ENCODE measurements at places on chromosomes 13 and 19. TPM values are rescaled to one million over a fixed set of nuclear protein-coding genes. Genes with fewer than 3 reads are reported as not detected.

DNA sequence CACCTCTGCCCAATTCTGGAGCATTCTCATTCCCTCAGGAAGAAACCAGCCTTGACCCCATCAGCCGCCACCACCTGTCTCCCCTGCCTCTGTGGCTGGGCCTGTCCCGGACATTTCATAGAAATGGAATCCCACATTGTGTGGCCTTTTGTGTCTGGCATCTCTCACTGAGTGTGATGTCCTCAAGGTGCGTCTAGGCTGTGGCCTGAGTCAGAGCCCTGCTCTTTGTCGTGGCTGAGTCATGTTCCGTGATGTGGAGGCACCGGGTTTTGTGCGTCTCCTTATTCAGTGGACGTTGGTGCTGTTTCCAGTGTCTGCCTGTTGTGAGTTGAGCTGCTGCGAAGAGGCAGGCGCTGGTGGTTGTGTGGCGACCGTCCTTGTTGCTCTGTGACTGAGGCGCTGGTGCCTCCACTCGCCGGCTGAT is 3.5 kb downstream of the FZR1 start:
- H3K27ac ChIP-seq = no peak overlapping the region

- no peak overlapping the region for H3K4me3 ChIP-seq
- DNase-seq = no peak
- H3K4me1 ChIP-seq = peaks cover 12% of the 10 kb centered on the region
These were observed 32.6 kb downstream of the UBL3 start for GRCh38 chr13:29817604-29818378.

- DNase-seq = no peak
- no peaks in the 10 kb centered on the region for H3K36me3 ChIP-seq
- H3K4me3 ChIP-seq = no peak overlapping the region
- H3K27me3 ChIP-seq = peaks cover 60% of the 10 kb centered on the region
These were observed 706 bp downstream of the TNFRSF19 start for GRCh38 chr13:23570921-23571315.

- no peak for DNase-seq
- no peaks in the 10 kb centered on the region for H3K27me3 ChIP-seq
- H3K36me3 ChIP-seq = no peaks in the 10 kb centered on the region
- no peak overlapping the region for H3K4me3 ChIP-seq
These were observed 56.6 kb upstream of the SPATA13 start for GRCh38 chr13:24103782-24104372.

DNA sequence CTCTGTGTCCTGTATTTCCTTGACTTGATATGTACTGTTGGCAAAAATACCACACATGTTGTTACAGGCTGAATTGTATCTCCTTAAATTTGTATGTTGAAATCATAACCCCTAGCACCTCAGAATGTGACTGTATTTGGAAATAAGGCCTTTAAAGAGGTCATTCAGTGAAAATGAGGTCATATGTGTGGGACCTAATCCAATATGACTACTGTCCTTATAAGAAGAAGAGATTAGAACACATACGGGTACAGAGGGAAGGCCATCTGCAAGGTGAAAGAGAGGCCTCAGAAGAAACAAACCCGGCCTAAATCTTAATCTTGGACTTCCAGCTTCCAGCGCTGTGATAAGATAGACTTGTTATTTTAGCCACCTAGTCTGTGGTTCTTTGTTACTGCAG is 202.5 kb downstream of the NUFIP1 start:
- H3K4me1 ChIP-seq = no peaks in the 10 kb centered on the region
- H3K27ac ChIP-seq = no peak overlapping the region
- no peaks in the 10 kb centered on the region for H3K27me3 ChIP-seq

The ZNF792 gene
- 15.4 TPM for total RNA-seq

The MISP3 gene
- 0.26 TPM for total RNA-seq

The LGALS16 gene
- not detected for total RNA-seq

DNA sequence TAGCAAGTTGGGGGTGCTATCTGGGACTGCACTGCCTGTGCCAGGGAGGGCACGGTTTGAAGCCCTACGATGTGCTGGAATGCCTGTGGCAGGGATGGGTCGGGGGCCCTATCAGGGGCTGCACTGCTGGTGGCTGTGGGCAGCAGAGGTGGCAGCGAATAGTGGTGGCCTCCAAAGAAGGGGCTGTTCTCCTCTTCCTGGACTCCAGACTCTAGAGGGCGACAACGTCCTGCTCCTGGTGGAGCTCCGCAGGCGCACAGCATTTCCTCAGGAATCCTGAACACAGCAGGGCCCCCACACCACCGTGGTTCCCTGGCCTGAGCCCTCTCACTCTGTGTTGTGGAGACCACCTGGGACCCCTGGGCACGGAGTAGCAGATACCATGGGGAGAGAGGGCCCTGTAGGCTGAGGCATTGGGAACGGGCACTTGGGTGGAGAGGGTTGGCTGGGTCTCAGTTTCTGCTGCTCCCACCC is 145.6 kb downstream of the TNFRSF19 start:
- peak; percentile 38 for DNase-seq
- no peaks in the 10 kb centered on the region for H3K27me3 ChIP-seq
- no peaks in the 10 kb centered on the region for H3K4me1 ChIP-seq
- no peak overlapping the region for H3K4me3 ChIP-seq
- H3K27ac ChIP-seq = no peak overlapping the region

DNA sequence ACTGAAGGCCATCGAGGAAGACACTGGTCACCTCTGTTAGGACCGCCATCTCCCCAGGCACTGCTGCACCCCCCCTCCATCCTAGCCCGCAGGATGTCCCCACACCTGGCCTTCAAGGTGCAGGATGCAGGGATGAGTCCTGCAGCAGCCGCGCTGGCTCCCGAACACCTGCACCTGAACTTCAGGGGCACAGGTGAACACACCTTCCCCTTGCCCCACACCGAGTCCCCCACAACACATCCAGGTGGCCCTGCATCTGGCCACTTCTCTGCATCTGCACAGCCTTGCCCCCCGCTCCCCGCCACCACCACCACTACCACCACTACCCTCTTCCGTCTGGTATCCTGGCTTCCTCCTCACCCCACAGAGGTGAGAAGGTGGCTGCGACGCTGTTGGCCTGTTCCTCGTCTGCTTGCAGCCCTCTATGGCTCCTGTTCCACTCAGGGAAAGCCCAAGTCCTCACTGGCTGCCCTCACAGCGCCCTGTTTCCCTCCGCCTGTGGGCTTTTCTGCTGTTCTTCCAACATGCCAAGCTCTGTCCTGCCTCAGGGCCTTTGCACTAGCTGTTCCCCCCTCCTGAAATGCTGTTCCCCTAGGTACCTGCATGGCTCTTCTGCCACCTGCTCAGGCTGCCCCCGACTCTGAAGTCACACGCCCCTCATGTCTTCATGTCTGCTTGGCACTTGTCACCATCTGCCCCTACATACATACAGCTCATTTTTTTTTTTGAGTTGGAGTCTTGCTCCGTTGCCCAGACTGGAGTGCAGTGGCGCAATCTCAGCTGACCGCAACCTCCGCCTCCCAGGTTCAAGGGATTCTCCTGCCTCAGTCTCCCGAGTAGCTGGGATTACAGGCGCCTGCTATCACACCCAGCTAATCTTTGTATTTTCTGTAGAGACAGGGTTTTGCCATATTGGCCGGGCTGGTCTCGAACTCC is 1.4 kb upstream of the CERS1 start:
- no peaks in the 10 kb centered on the region for H3K36me3 ChIP-seq
- H3K27ac ChIP-seq = no peak overlapping the region
- H3K27me3 ChIP-seq = no peaks in the 10 kb centered on the region
- no peak overlapping the region for H3K4me3 ChIP-seq

The KIR2DL4 gene
- total RNA-seq = not detected

GRCh38 chr19:11209839-11210655 is 12.7 kb upstream of the KANK2 start:
- H3K36me3 ChIP-seq = no peaks in the 10 kb centered on the region

GRCh38 chr13:27359199-27359821 is 65.1 kb upstream of the GTF3A start:
- DNase-seq = peak; percentile 68
- H3K4me1 ChIP-seq = peaks cover 3% of the 10 kb centered on the region
- H3K36me3 ChIP-seq = no peaks in the 10 kb centered on the region
- H3K27ac ChIP-seq = no peak overlapping the region

The MCOLN1 gene
- total RNA-seq = 28.4 TPM

DNA sequence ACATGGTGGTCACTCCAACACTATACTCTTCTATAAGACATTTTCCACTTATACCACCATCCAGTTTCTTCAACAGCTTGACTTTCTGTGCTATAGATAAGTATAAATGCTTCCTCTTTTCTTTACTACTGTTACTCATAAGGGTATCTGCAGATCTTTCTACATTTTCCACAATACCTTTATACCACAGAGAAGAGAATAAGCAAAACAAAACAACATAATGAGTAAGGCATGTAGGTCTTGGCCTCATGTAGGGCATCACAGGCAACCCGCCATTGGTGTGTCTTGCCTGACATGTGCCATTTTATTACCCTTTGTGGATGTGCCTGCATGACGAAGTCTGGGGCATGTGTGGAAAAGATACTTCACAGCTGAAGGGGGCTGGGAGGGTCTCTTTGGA is 265.3 kb upstream of the STARD13 start:
- H3K36me3 ChIP-seq = no peaks in the 10 kb centered on the region
- no peak for DNase-seq
- no peaks in the 10 kb centered on the region for H3K27me3 ChIP-seq
- no peak overlapping the region for H3K27ac ChIP-seq
- H3K4me1 ChIP-seq = peaks cover 14% of the 10 kb centered on the region

GRCh38 chr19:38534574-38534973 is 83.2 kb downstream of the MAP4K1 start:
- no peak overlapping the region for H3K4me3 ChIP-seq
- no peak overlapping the region for H3K27ac ChIP-seq
- DNase-seq = no peak
- H3K27me3 ChIP-seq = no peaks in the 10 kb centered on the region

DNA sequence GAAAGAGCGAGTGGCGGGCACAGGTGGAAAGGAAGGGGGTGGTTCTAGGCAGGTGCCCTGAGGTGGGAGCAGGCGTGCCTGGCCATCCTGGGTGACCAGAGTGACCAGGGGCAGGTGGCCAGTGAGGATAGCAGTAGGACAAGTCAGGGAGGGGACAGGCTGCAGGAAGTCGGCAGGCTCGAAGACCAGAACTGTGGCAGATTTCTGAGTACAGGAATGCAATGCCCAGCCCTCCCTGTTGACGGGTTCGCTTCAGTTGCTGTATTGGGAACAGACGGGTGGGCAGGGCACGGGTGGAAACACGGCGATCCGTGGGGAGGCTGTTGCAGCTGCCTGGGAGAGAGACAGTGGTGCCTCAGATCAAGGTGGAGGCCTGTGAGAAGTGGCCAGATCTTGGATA is 1.9 kb downstream of the ZNF628 start:
- no peak for DNase-seq
- H3K36me3 ChIP-seq = no peaks in the 10 kb centered on the region
- peaks cover 14% of the 10 kb centered on the region for H3K4me1 ChIP-seq
- H3K27ac ChIP-seq = no peak overlapping the region

The UTP14C gene
- total RNA-seq = 13.0 TPM

DNA sequence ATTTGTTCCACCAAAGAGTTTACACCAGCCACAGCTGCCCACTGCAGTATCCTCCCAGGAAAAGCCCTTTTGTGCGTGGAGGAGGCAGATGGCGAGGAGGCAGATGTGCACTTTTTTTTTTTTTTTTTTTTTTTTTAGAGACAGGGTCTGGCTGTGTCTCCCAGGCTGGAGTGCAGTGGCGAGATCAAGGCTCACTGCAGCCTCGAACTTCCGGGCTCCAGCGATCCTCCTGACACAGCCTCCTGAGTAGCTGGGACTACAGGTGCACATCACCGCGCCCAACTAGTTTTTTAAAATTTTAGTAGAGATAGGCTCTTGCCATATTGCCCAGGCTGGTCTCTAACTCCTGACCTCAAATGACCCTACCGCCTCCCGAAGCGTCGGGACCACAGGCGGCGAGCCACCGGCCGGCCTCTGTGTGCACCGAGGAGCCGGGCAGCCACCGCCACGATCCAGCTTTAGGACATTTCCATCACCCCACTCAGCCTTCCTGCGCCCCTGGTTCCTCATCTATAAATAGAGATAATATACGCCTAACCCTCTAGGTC is 563 bp upstream of the PDCD5 start:
- peaks cover 12% of the 10 kb centered on the region for H3K4me1 ChIP-seq
- H3K27ac ChIP-seq = no peak overlapping the region
- no peaks in the 10 kb centered on the region for H3K27me3 ChIP-seq
- no peak for DNase-seq
- H3K36me3 ChIP-seq = peaks cover 30% of the 10 kb centered on the region

- no peaks in the 10 kb centered on the region for H3K36me3 ChIP-seq
- H3K27ac ChIP-seq = no peak overlapping the region
- DNase-seq = no peak
- H3K4me1 ChIP-seq = peaks cover 56% of the 10 kb centered on the region
- no peaks in the 10 kb centered on the region for H3K27me3 ChIP-seq
These were observed 283.8 kb downstream of the DCT start for GRCh38 chr13:94195715-94196114.

The ZNF284 gene
- 3.1 TPM for total RNA-seq

- H3K27me3 ChIP-seq = peaks cover 3% of the 10 kb centered on the region
- H3K4me1 ChIP-seq = no peaks in the 10 kb centered on the region
- no peak overlapping the region for H3K4me3 ChIP-seq
- DNase-seq = peak; percentile 85
- H3K36me3 ChIP-seq = no peaks in the 10 kb centered on the region
- H3K27ac ChIP-seq = no peak overlapping the region
These were observed 25.3 kb upstream of the OR10H2 start for GRCh38 chr19:15702534-15702930.

DNA sequence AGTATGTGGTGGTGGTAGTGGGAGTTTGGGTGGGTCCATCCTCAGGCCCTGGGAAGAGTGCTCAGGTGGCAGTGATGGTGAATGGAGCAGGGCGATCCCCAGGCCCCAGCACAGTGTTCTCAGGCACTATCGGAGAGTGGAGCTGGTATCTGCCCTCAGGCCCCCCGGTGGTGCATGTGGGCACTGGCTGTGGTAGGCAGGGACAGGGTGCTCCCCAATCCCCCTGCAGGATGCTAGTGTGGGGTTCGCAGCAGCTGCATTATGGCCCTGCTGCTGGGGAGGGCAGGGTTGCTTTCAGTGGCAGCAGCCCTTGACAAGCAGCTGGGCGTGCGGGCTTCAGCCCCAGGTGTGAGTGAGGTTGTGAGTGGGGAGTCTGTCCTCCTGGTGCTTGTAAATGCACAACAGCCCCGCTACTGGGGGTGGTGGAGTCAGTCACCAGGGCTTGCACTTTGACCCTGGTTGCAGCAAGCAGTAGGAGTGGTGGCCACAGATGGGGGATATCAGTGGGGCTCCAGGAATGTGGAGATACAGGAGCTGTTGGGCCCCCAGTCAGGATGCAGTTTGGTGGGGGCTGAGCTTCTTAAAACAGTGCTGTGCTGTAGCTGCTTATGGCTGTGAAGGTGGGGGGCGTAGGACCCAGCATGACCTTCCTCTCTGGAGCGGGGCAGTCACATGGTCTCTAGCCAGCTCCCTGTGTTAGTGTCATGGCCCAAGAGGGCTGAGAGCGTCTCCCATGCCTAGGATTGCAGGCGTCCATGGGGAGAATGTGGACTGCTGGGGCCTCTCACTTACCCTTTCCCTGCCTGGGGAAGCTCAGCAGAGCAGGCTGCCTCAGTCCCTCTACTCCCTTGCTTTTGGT is 38.7 kb upstream of the ARHGEF7 start:
- H3K27ac ChIP-seq = no peak overlapping the region
- no peaks in the 10 kb centered on the region for H3K36me3 ChIP-seq
- no peaks in the 10 kb centered on the region for H3K27me3 ChIP-seq
- no peaks in the 10 kb centered on the region for H3K4me1 ChIP-seq
- H3K4me3 ChIP-seq = no peak overlapping the region

GRCh38 chr13:109096101-109096500 is 466.7 kb downstream of the MYO16 start:
- H3K36me3 ChIP-seq = no peaks in the 10 kb centered on the region
- DNase-seq = peak; percentile 96
- peak overlapping the region; percentile 53 for H3K27ac ChIP-seq
- peaks cover 21% of the 10 kb centered on the region for H3K4me1 ChIP-seq
- no peak overlapping the region for H3K4me3 ChIP-seq

GRCh38 chr19:47226426-47227351 is 4.3 kb downstream of the BBC3 start:
- peak overlapping the region; percentile 52 for H3K4me3 ChIP-seq
- no peaks in the 10 kb centered on the region for H3K36me3 ChIP-seq
- no peak for DNase-seq

Data from A673 (cell line).